ENCODE measurements at places on chromosomes 16 and 17. TPM values are rescaled to one million over a fixed set of nuclear protein-coding genes. Genes with fewer than 3 reads are reported as not detected.

DNA sequence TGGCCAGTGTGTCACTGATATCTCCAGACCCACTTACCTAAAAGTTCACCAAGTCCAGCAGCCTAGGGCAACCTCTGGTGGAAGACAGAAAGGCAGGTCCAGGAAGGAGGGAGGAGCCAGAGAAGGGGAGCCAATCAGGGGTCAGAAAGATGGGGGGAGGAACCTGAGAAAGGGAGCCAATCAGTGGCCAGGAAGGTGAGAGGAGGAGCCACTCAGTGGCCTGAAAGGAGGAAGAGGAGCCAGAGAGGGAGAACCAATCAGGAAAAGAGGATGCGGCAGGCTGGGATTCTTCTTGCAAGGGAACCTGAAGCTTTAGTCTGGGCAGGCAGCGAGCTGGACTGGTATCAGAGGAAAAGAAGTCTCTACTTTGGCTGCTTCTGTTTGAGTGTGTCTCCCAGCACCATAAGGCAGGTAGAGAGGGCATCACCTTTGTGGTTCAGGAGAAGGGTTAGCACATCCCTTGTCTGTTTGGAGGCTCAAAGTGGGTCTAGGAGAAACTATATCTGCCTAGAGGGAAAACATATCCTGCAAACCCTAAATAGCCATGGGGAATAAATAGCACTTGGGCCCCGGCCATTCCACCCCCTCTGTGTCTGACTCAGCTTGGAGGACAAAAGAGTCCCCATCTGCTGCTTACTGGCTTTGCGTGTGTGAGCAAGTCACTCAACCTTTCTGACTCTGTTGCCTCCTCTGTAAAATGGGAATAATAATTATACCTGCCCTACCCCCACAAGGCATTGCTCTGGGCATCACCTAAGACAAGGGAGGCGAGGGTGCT, 43.4 kb upstream of the CRHR1 start:
- peaks cover 54% of the 10 kb centered on the region for H3K27me3 ChIP-seq
- H3K4me1 ChIP-seq, result no peaks in the 10 kb centered on the region
- no peak overlapping the region for H3K4me3 ChIP-seq
- no peaks in the 10 kb centered on the region for H3K36me3 ChIP-seq

GRCh38 chr16:86609115-86609514, 30.8 kb downstream of the FOXL1 start:
- no peaks in the 10 kb centered on the region for H3K27me3 ChIP-seq
- H3K4me3 ChIP-seq, result no peak overlapping the region
- no peaks in the 10 kb centered on the region for H3K36me3 ChIP-seq
- H3K27ac ChIP-seq, result no peak overlapping the region

The CDH16 gene
- total RNA-seq, result 0.20 TPM

DNA sequence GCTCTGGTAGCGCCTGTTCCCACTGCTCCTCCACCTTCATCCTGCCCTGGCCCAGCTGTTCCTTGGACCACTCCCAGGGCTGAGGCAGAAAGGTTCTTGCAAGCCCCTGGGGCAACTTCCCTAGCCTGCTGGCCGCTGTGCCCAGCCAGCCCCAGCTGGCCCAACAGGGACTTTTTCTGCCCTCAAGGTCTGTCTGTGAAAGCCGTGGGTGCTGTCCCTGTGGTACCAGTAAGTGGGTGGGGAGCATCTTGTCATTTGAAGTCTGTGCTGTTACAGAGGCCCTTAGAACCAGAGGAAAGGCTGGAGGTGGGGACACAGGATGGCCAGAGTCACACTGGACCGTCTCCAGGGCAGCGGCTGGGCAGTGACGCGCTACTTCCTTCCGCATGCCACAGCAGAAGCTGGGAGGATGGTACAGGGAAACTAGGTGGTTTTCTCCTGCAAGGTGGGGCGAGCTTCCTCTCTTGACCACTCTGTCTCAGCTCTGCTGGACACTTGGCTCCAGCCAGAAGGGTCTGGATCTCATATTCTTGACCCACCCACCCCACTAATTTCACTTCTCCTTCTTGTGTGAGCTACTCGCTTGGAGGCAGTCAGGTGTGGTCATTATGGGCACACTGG, 87.8 kb downstream of the PLCG2 start:
- peak; percentile 59 for DNase-seq
- no peaks in the 10 kb centered on the region for H3K4me1 ChIP-seq
- H3K36me3 ChIP-seq, result no peaks in the 10 kb centered on the region
- H3K4me3 ChIP-seq, result no peak overlapping the region
- peaks cover 19% of the 10 kb centered on the region for H3K27me3 ChIP-seq
- peak overlapping the region; percentile 37 for H3K27ac ChIP-seq

DNA sequence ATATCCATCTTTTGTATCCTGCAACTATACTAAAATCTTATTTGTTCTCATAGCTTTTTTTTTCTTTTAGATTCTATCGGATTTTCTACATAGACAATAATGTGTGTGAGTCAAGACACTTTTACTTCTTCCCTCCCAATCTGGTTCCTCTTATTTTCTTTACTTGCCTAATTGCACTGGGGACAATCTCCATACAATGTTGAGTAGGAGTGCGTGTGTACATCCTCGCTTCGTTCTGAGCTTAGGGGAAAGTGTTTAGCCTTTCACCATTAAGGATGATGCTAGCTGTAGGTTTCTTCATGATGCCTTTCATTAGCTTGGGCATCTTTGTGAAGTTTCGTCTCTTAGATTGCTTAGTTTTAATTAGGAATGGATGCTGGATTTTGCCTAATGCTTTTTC, 2.9 kb downstream of the SPATA32 start:
- DNase-seq, result no peak
- H3K27ac ChIP-seq, result no peak overlapping the region
- no peak overlapping the region for H3K4me3 ChIP-seq
- H3K4me1 ChIP-seq, result peaks cover 6% of the 10 kb centered on the region
- H3K36me3 ChIP-seq, result no peaks in the 10 kb centered on the region

DNA sequence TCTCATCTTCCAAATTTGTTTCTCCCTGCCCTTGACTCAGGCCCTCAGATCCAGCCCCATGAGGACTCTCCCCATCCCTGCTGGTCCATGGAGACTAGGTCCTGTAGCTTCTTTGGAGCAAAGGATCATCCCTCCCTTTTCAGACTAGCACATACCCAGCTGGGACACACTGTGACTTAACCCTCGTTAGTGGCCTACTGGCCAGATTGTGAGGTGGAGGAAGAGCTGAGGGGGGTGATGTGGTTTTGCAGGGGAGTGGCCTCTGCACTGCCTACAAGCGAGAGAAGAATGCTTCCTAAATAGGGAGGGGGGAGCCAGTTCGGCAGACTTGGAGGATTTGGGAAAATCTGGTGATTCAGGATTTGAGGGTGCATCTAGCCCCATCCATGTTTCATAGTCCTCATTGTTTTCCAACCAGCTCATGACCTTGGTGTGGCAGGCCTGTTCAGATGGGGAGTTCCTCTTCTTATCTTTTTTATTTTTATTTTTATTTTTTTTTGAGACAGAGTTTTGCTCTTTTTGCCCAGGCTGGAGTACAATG, 47.8 kb upstream of the SLC47A1 start:
- no peak for DNase-seq
- H3K36me3 ChIP-seq, result no peaks in the 10 kb centered on the region
- no peaks in the 10 kb centered on the region for H3K4me1 ChIP-seq
- H3K4me3 ChIP-seq, result no peak overlapping the region
- no peak overlapping the region for H3K27ac ChIP-seq

The ODAD4 gene
- not detected for total RNA-seq

DNA sequence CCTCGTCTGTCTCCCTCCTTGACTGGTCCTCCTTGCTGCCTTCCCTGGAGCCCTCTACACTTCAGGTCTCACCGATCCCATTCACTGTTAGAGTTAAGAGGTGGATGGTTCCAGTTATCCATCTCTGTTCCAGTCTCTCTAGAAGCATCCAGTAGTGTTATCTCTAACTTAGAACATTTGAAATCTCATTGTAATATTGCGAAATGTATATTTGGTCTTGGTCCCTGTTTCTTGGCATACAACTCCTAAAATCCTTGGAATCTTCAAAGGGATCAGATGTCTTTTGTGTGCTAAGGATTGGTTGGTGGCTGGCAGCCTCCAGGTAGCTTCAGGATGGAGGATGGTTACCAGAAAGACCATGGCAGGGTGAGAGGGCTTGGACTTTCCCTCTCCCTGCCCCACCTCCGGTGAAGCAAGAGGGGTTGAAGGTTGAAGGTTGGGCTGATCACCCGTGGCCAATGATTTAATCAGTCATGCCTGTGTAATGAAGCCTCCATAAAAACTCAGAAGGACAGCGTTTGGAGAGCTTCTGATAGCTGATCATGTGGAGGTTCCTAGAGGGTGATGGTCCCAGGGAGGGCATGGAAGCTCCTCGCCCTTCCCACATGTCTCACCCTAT, 59.1 kb downstream of the NTN1 start:
- H3K4me3 ChIP-seq, result no peak overlapping the region
- no peaks in the 10 kb centered on the region for H3K27me3 ChIP-seq
- H3K36me3 ChIP-seq, result no peaks in the 10 kb centered on the region
- no peak for DNase-seq

The MSRB1 gene
- total RNA-seq, result 27.6 TPM

DNA sequence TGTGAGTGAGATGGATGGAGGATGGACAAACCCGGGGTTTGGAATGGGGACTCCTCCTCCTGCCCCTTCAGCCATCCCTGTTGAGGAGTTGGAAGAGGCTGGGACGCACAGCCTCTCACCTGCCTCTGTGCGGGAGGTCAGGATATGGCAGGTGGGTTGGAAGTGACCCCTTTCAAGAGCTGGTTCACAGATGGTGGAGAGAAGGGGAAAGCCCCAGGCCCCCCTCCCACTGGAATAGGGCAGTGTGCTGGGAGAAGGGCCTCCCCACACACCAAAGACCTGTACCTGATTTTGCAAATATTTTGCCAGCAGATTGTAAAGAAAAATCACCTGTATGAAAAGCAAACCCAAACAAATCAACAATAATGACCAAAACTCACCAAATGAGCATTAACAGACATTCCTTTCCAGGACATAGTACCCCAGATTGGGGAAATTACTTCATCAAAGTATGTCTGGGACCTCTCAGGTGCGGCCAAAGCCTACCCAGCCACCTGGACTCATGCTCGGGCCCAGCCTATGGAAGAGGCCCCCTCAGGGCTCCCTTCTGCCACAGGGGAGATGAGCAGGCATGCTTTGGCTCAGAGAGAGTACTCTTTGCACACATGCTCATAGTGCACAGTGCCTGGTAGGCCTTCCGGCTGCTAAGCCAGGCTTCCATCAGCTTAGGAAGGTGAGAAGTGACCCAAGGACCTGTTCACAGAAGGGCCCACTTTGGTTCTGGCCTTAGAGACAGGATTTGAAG, 7.8 kb downstream of the SLC47A2 start:
- no peaks in the 10 kb centered on the region for H3K36me3 ChIP-seq
- H3K4me3 ChIP-seq, result no peak overlapping the region
- no peak overlapping the region for H3K27ac ChIP-seq
- no peaks in the 10 kb centered on the region for H3K27me3 ChIP-seq
- H3K4me1 ChIP-seq, result no peaks in the 10 kb centered on the region

All from transverse colon (tissue), 4 donors.